GM23338 (cell line): ENCODE measurements at places on chromosomes 5 and 9. TPM values are rescaled to one million over a fixed set of nuclear protein-coding genes. Genes with fewer than 3 reads are reported as not detected.

DNA sequence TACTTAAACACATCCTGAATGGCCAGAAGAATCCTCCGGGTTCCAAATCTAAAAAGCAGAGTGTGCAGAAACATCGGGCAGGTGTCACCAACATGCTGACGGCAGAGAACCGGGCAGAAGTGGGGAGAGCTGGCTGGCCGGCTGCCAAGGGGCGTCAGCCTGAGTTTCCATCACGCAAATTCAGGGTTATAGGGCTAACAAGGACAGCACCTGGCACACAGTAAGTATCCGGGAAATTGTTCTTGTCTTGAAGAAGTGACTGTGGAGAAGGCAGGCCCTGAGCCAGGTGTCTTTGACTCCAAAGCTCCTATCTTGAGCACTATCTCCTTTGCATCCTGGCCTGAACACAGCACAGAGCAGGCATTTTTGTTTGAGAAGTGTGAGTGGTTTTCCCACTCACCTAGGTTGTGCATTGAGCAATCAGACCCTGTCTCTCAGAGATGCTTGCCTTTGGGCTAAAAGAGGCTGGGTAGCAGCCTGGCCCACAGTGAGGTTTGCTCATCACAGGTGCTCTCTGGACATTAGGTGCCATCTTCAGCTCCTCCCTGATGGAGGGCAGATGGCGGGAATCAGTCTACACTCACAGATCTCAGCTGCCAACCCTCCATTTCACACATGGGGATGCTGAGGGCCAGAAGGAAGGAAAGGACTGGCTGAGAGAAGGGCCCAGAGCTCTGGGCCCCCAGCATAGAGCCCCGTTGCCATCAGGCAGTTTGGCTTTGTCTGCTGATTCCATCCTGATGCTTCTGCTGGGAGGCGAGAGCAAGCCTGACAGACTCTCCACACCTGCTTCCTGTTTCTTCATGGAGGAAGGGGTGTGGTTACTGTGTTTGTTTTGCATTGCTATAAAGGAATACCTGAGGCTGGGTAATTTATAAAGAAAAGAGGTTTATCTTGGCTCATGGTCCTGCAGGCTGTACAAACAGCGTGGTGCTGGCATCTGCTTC lies 52.8 kb downstream of the WHRN start:
- DNase-seq: peak; percentile 32

GRCh38 chr5:65825408-65826328 lies 100.7 kb upstream of the ERBIN start:
- DNase-seq: no peak

DNA sequence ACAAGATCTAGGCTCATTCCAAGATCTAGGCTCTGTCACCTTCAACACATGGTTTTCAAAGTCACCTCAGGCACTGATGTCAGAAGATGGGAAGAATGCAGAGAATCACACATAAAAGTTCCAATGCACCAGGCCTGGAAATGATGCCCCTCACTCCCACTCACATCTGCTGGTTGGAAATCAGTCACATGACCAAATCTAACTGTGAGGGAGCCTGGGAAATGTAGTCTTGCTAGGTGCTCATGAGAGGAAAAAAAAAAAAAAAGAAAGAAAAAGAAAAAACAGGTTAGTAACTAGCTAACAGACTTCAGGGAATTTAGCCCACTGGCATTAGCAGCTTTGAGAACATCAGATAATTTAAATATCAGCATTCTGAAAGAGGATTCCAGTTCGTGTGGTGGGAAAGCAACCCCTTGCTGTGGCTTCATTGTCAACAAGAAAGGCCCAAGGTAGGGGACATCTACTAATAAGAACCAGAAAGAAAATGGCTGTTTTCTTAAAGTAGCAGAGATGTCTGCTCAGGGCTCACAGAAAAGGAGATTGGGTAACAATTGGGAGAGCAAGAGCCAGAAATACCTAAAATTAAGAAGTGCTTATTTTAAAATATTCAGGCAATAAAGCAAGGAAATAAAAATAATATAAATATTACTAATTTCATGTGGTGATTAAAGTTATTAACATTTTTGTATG lies 614.3 kb downstream of the ACTL7B start:
- peak; percentile 69 for DNase-seq

Gene WDR36
- total RNA-seq: 56.8 and 61.1 TPM in 2 replicates

- no peak for DNase-seq
These were observed 47.1 kb downstream of the LIX1 start for GRCh38 chr5:97095318-97095732.

- DNase-seq: no peak
These were observed 158.5 kb upstream of the ELL2 start for GRCh38 chr5:96120120-96120519.

GRCh38 chr9:4259489-4259888 lies 40.4 kb downstream of the GLIS3 start:
- no peak for DNase-seq

DNA sequence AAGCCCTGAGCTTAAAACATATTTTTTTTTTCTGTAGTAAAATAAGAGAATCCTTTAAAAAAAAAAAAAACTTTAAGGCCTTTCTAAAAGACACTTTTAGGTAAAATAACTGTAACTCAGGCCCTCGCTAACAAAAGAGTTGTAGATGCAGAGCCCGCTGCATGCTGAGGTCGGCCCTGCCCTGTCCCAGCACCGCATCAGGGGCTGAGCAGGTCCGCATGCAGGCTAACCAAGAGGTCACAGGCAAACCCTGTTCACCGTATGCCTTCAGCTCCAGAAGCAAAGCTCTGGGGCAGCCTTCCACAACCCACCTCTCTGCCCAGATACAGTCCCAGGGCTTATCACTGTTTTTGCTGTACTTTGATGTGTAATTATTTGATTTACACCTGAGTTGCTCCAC lies 216.1 kb downstream of the GNA14 start:
- DNase-seq: no peak

- DNase-seq: peak; percentile 55
These were observed 29.5 kb upstream of the ALDH1B1 start for GRCh38 chr9:38362852-38363588.

GRCh38 chr9:69171049-69171448 lies 3.0 kb upstream of the TJP2 start:
- DNase-seq: no peak

- no peak for DNase-seq
These were observed 667.2 kb upstream of the ZNF608 start for GRCh38 chr5:125413496-125414274.

Gene SLC36A3
- total RNA-seq: not detected in 2 replicates

Gene SLCO4C1
- 6.7 and 7.8 TPM in 2 replicates for total RNA-seq

- no peak for DNase-seq
These were observed 412.7 kb downstream of the EFNA5 start for GRCh38 chr5:107257885-107258520.

Gene NLN
- total RNA-seq: 155 and 168 TPM in 2 replicates

Gene SMIM33
- total RNA-seq: not detected in 2 replicates

GRCh38 chr5:115968770-115969169 lies 6.5 kb downstream of the LVRN start:
- peak; percentile 17 for DNase-seq

GRCh38 chr5:152443935-152444334 lies 38.9 kb upstream of the NMUR2 start:
- peak; percentile 19 for DNase-seq

- no peak for DNase-seq
These were observed 203.3 kb downstream of the FOXD4L6 start for GRCh38 chr9:40925149-40925548.

GRCh38 chr5:139859013-139859412 lies 63.4 kb downstream of the PSD2 start:
- DNase-seq: no peak

GRCh38 chr9:120151149-120151548 lies 428.8 kb downstream of the CDK5RAP2 start:
- DNase-seq: no peak

DNA sequence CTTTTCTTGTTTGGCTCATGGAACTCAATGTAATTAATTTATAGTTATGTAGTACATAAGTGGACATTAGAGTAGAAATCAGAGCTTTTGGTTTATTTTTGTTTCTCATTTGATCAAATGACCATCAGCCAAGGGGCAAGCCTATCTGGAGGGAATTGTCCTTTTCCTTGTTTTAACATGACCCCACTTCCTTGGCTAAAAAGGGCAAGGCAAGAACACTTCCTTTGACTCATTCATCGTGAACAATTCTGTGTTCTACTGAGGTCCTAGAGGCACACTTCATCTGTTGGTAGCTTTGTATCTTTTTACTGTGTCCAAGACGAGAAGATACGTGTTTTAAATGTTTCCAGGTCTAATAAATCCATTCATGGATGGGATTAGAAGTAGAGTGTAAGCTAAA lies 148.9 kb downstream of the ARHGEF28 start:
- DNase-seq: no peak

Gene IFNA2
- not detected in 2 replicates for total RNA-seq

Gene COL23A1
- total RNA-seq: 6.8 and 8.2 TPM in 2 replicates

DNA sequence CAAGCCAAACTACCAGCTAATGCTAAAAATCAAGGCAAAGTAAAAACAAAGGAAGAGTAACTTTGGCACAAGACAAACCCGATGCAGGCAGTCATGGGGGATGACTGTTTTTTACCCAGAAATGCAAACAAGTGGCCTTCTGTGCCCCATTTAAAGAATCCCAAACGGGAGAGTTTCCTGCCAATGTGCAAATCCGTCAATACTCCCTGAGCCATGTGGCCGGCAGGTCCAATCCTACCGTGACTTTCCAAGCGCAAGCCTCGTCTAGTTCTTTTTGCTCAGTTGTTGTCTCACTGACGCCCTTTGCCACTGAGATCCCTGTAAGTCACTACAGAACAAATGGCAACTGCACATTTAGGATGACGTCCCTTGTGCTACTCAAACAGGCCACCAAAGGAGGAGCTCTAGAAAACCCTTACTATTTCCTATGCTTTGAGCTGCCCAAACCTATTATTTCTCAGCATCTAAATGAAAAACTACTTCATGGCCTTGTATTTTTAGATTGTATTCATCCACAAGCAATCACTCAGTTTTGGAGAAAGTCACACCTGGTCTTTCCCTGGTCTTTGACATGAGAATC lies 43.4 kb downstream of the OTULIN start:
- no peak for DNase-seq

Gene CCNI2
- total RNA-seq: 0.74 and 2.5 TPM in 2 replicates

- no peak for DNase-seq
These were observed 205.7 kb downstream of the AGTPBP1 start for GRCh38 chr9:85536076-85536475.
